ENCODE measurements at places on chromosomes 11 and 22. TPM values are rescaled to one million over a fixed set of nuclear protein-coding genes. Genes with fewer than 3 reads are reported as not detected.

DNA sequence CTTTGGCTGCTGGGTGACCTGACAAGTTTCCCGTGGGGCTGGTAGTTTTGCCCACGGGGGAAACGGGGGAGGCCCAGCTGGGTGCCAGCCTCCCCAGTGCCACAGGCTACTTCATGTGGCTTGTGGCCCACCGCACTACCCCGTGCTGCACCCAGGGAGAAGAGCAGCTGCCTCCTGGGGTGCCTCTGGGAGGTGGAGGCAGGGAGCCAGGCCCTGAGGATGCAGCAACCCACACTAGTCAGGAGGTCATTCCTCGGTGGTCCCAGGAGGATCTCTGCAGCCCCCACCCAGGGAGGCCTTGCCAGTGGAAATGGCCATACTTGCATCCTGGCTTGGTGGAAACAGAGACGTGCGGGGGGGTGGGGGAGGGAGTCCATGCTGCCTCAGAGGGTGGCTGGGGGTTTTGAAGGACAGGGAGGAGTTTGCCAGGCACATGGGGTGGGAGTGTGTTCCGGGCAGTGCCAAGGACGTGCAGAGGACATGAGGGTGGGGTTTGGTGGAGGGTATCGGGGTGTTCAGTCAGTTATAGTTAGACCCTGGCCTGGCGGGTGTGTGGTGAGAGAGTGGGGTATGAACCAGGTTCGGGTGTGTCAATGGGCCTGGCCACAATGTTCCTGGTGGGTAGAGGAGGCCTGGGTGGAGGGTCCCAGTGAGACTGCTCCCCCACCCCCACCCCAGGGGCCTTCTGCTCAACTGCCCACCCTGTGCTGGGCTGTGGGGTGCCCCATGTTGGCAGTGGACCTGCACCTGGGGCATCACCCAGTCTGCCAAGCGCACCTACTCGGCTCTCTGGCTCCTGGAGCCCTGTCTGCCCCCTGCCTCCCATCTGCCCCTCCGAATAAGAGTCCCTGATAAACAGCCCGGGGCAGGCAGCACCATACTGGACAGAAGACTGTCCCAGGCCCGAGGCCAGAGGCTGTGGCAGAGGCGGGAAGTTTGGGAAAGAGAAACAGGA lies 3.8 kb downstream of the PIM3 start:
- DNase-seq = peak; percentile 17

GRCh38 chr11:61974766-61975631 lies 7.6 kb upstream of the FTH1 start:
- DNase-seq = no peak

GRCh38 chr22:28903729-28904128 lies 20.4 kb downstream of the ZNRF3 start:
- peak; percentile 33 for DNase-seq

DNA sequence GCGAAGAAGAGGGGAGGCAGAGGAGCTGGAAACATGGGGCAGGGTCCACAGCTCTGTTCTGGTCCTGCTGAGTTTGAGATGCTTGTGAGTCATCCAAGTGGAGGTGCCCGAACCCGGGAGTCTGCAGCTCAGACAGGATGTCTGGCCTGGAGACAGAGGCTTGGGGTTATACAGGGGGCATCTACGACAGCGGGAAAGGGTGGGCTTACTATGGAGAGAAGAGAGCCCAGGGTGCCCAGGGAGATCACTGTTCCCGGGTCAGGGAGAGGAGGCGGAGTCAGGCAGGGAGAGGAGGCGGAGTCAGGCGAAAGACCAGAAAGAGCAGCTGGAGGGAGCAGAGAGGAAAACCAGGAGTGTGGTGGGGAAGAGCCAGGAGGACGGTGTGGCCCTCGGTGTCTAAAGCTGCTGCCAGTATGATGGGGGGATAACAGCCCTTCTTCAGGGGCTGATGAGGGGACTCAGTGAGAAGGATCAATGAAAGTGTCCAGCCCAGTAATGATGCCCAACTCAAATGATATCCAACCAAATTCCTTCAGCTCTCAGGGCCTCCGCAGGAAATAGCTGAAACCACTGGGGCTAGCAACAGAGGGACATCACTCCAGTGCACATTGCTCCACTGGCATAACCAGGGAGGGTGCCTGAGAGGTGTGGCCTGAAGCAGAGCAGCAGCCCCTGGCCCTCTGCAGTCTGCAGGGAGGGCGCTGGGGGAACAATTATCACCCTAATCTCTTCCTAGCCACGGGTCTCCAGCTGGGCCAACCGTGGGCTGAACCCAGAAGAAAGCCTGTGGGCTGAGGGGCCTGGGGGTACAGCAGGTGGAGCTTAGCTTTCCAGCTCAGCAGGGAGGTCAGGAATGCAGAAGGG lies 2.6 kb upstream of the LTBP3 start:
- peak; percentile 61 for DNase-seq

DNA sequence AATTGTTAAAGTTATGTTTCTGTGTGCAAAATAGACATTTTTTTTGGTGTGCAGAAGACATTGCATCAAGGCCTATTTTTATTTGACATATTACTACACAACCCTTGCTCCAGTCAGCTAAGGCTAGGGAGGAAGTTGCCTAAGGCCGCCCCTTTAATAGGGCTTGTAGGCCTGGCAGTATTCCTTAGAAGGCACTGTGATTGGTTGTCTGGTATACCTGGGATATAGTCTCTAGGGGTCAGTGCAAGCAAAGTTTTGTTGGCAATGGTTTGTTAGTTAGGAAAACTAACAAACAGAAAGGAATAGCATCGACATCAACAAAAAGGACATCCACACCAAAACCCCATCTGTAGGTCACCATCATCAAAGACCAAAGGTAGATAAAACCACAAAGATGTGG lies 16.9 kb downstream of the CCDC15 start:
- no peak for DNase-seq

- DNase-seq = no peak
Measured at GRCh38 chr22:50229370-50229769, 15.5 kb downstream of the TUBGCP6 start.

GRCh38 chr11:132621976-132622580 lies 910.2 kb downstream of the OPCML start:
- no peak for DNase-seq

DNA sequence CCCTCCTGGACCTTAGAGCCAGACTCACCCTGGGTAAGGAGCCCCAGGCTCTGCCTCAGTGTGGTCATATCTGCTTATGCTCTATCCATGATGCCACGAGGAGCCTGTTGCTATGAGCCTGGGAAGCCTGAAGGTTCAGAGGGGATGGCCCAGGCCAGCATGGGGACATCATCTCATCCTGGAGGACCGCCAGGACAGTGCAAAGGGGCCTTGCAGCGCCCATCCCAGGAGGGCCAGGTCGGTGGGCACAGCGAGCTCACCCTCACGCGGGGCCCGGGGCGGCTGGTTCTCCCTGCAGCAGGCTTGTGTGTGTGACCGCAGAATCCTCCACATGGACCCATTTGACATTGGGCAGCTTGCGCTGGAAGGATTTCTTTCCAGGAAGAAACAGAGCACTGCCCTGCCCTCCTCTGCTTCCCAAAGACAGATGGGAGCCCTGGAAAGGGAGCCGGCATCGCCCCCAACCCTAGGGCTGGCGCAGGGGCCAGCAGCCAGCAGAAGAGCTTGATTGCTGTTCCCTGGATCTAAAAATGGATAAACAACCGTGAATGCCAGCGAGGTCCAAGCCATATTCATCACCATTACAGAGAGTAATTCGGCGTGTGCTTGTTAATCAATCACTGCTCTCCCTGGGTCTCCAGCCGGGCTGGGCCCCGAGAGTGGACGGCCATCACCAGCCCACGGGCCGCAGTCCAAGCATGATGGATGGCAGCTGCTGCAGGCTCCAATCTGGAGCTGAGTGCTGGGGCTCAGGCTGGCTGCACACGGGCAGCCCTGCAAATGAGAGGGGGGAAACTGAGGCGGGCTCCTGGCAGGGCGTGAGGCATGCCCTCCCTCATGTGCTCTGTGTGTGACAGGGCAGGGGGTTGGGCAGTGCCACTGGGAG lies 739.7 kb downstream of the BRD1 start:
- DNase-seq = no peak

DNA sequence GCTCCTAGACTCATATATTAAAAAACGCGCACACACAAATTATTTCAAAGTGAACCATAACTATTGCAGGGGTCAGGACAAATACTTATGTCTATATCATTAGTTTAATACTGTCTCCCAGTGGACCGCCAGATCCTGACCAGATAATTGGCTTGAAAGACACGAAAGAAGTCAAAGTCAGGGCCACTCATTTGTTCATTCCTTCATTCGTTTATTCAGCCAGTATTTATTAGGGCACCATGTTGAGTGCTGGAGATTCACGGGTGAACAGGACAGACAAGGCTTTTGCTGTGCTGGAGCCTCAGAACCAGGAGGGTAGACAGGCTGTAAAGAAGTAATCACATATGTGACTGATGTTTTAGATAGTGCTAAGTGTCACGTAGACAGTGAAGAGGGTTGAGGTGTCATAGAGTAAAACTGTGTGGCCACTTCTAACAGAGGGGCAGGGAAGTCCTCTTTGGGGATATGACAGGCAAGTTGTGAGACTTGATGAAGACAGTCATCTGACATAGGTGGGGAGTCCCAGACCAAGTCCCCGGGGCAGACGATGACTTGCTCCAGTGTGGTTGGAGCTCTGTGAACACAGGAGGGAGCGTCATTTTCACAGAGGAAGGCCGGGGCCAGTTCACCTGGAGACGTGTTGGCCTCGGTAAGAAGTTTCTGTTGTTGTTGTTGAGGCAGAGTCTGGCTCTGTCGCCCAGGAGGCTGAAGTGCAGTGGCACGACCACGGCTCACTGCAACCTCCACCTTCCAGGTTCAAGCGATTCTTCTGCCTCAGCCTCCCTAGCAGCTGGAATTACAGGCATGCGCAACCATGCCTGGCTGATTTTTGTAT lies 25.9 kb downstream of the RBX1 start:
- DNase-seq = no peak

GRCh38 chr11:46106530-46107407 lies 14.5 kb downstream of the PHF21A start:
- DNase-seq = no peak

GRCh38 chr11:34620820-34621792 lies at the start of gene EHF:
EHF (plus strand) TSS chr11:34621093; CDS start chr11:34642631, 21,538 bp downstream.
- DNase-seq = no peak

GRCh38 chr22:46267431-46268279 lies at the start of gene TTC38:
TTC38 (plus strand) TSS chr22:46268008; CDS start chr22:46268040, 32 bp downstream.
- DNase-seq = peak; percentile 96

DNA sequence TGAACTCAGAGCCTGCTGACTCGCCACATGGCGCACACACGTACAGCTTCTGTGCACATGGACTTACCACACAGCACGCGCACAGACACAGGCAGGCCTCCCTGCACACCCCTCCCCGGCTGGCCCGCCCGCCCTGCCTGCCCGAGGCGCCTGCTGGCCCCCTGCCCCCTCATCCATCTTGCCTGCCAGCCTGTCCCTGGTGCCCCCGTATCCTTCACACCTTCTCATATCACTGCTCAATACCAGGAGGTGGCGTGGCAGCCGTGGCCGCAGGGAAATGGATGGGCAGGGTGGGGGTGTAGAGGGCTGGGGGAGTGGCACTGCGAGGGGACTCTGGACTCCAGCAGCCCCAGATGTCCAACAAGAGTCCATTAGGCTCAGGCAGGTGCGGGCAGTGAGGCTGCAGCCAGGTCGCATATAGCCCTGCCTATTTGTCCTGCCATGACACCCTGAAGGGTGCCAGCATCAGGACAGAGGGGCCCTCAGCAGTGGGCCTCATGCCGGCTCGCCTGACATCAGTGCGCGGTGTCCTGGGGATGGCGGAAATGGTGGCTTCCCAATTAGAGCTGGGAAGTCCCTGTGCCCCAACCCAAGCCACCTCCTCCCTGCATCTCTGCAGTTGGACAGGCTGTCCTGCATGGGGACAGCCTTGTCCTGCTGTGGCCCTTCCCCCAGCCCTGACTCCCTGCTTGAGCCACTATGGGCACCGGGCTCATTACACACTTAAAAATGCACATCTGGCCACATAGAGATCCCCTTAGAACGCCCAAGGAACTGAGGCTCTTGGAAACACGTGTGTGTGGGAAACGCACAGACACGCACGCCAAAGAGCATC lies 2.0 kb upstream of the TBX10 start:
- no peak for DNase-seq

GRCh38 chr11:119318240-119319135 lies 1.6 kb upstream of the MCAM start:
- no peak for DNase-seq

DNA sequence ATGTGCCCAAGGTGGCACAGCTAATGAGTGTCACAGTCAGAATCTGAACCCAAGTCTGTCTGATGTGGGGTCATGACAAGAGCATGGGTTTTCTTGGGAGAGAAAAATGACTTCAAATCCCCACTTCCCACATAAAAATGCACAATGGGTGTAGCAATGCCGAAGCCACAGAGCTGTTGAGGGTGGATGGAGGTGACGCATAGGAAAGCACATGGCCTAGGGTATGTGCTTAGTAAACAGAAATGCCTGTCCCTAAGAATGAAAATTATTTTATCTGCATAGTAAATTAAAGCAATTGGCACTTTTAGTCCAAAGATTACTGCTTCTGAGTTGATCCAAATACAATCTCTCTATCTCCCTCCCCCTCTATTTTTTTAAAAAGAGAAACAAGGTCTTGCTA lies 10.9 kb downstream of the MICAL3 start:
- no peak for DNase-seq

DNA sequence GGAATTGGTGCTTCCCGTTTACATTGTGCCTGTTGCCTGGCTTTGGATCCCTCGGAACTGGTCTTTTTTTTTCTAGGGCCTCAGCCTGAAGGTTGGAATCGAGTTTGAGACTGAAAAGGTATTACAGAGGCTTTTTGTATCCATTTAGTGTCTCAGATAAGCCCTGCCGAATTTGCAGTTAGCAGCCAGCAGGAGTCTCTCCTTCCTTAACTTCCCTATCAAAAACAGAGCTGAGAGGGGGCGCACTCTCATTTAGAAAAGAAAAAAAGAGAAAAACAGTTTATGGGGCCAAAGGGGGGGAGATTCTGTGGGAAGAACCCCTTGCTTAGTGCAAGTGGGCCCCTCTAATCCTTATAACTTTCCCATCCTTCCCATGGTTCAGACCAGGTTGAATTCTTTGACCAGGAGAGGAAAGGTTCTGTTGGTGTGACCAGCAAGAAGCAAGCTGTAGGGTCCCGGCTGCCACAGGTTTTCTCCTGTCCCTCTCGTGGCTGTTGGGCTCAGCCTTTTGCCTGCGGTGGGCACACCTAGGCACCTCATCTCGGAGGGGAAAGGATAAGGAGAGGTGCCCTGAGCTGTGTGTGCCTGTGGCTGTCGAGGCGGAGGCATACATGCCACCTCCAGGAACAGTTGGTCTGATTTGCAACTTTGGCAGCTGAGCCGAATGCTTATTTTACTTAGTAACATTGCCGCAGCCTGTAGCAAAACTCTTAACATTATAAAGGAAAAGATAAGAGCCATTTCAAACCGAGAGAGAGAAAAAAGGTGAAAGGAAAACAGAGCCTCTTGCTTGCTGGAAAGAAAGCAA lies 565.0 kb upstream of the CNTN5 start:
- DNase-seq = no peak

Gene XKR3
- total RNA-seq = not detected

Gene INS
- total RNA-seq = 0.76 TPM

Gene MADD
- total RNA-seq = 28.4 TPM

Gene P2RY2
- total RNA-seq = 15.8 TPM

All from heart right ventricle (tissue), 16 donors.